ENCODE measurements at places on chromosomes 2 and 18.

DNA sequence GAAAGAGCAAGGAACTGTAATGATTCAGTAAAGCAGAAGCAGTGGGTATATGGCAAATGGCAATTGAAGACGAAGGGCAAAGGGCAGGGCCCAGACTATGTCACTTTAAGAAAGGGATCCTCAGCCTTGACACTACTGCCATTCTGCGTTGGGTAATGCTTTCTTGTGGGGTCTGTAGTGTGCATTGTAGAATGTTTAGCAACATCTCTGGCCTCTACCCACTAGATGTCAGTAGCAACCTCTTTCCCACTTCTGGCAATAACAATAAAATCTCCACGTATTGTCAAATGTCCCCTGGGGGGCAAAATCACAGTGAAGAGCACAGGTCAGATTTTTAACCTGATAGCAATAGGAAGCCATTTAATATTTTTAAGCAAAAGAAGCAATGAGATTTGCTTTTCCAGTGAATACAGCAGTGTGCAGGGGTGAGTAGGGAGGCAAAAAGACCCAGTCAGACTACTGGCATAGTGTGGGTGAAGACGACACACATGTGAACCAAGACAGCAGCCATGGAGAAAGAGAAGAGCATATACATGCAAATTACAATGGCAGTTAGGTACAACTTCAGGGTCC, 209.5 kb downstream of the DYM start:
- DNase-seq = no peak

- DNase-seq = no peak
Observed at GRCh38 chr2:156456616-156457015, 20.4 kb downstream of the GPD2 start.

- no peak for DNase-seq
Observed at GRCh38 chr2:161335626-161336025, 27.4 kb downstream of the PSMD14 start.

DNA sequence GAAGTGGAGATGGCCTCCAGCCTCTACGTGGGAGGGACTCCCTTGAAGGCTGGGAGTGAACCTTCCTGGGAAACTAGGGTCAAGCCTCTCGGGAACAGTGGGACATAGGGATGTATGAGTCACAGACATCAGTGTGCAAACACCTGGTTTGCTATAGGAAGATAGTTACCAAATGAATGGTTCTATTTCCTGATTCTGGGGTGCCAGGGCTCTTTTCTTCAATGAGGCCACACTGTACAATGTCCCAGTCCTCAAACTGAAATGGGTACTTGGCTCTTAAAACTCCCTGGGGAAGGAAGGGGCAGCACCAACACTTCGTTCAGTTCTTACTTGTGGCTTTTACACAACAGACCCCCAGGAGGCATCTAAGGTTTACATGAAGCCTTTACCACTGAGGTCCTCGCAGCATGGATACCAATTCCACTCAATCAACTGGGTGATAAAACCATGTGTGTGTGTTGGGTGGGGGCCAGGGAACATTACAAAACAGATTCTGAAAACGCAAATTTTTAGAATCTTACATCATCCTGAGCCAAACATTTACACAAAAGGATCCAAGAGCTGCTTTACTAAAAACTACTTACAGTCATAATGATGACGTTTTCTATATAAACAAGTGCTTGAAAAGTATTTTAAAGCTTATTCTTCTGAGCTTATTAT, 10.4 kb downstream of the ERFE start:
- DNase-seq = peak; percentile 50

GRCh38 chr2:20486571-20486970, 39.7 kb downstream of the RHOB start:
- no peak for DNase-seq

DNA sequence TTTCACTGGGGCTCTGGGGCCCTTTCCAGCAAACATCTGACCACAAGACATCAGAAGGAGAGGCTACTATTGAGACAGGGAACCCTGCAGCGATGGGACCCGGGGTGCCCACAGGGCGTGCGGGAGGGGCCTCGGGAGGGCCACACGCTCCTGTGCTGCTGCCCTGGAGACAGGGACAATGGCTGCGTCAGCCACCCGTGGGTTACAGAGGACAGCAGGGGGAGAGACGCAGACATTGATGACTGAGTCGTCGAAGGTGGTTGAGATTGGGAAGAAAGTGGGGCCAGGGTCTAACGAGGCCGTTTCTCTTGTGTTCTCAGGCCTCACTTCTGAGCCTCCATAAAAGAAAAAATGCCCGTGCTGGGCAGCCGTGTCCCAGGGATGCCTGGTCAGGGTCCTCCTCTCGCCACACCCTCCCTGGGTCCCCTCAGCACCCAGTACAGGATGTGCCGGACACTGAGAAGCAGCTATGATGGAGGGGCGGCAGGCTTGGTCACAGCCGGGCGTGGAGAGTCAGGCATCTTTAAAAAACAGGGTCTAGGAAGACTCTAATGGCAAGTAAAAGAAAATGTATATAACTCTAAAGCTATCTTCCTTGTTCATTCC, 73.9 kb downstream of the NDUFA10 start:
- DNase-seq = no peak

GRCh38 chr18:69358212-69358895, 42.3 kb upstream of the DOK6 start:
- no peak for DNase-seq

DNA sequence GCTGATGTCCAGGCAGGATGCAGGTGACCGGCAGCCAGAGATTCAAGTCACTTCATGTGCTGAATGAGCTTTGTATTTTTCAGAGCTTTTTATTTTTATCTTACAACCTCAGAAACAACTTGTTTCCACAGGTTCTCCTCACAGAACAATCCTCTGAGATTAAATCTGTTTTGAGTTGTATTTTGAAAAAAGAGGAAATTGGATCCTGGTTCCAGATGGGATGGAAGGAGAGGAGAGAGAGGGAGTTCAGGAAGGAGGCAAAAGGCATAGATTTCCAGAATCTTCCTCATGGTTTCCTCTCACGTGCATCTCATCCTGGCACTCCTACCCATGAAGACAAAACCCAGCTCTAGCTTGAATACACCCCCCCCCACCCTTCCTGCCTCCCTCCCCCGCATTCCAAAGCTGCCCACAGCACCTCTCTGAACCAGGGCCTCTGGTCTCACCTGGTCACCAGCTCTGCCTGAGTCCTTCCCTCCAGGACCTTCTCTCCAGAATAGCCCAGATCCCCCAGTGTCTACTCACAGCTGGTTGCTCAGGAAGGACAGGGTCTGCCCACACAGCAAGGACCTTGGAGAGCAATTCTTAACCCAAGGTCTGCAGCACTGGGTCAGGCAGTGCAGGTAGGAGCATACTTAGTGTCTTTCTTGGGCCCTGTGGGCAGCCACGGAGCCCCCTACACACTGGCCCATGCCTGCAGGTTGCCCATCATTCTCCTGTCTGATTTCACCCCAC, 104.7 kb downstream of the ZFP36L2 start:
- DNase-seq = no peak

GRCh38 chr18:38619129-38619528, 1053.5 kb upstream of the CELF4 start:
- DNase-seq = no peak

DNA sequence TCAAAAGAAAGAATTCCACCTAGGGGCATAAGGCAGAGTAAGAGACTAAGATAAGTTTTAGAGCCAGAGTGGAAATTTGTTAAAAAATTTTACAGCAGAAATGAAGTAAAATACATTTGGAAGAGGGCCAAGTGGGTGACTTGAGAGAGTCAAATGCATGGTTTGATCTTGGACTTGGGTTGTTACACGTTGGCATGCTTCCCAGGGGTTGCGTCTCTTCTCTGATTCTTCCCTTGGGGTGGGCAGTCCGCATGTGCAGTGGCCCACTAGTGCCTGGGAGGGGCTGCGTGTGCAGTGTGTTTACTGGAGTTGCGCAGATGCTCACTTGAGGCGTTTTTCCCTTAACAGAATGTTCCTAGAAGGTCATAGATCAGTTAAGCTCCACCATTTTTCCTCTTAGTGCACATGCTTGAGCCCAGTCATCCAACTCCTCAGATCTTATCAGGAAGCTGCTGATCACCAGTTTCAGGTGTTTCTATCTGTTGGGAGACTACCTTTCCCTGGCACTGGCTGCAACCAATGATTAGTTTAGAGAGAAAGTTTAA, 13.1 kb downstream of the SEH1L start:
- no peak for DNase-seq

- no peak for DNase-seq
Observed at GRCh38 chr18:37321582-37322491, 243.8 kb downstream of the CELF4 start.

DNA sequence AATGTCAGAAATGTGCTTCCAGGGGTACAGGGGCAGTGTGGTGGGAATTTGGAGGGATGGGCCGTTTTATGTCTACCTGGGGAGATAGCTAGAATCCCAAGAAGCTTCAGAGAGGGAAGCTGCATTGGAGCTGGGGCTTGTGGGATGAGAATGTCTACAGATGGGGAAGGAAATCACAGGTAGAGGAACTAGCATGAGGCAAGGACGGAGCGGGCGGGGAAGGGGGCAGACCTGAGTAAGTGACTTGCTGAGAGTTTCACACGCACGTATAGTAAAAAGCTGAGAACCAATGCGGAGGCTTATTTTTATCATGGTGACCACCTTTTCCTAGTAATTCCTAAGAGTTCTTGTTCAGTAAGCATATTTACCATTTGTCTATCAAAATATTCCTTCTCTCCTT, 6.3 kb downstream of the C2orf80 start:
- DNase-seq = no peak

- DNase-seq = no peak
Observed at GRCh38 chr2:128433911-128434550, 115.4 kb upstream of the HS6ST1 start.

- no peak for DNase-seq
Observed at GRCh38 chr18:36899289-36899688, 70.4 kb downstream of the KIAA1328 start.

GRCh38 chr2:145199827-145200706, 680.1 kb upstream of the ZEB2 start:
- DNase-seq = no peak

- no peak for DNase-seq
Observed at GRCh38 chr2:168443818-168444217, 12.3 kb upstream of the CERS6 start.

DNA sequence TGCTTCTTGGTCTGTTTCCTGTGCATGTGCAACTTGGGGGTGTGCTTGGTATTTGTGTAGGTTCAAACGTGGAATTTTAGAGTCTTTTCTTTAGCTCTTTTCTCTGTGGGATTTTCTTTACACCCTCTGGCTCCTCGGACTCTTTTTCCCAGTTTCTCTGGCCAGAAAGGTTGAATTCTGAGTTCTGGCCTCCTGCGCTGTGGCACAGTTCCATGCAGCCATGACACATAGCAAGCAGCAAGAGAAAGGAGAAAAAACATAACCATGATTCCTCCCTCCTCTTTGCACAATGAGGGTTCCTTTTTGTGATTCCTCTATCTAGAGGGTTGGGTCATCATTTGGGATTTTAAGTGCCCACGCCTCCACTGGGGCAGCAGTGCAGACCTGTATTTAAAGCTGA, 33.8 kb downstream of the TMEM182 start:
- DNase-seq = no peak

GRCh38 chr18:26040051-26040656, 50.3 kb downstream of the SS18 start:
- no peak for DNase-seq

DNA sequence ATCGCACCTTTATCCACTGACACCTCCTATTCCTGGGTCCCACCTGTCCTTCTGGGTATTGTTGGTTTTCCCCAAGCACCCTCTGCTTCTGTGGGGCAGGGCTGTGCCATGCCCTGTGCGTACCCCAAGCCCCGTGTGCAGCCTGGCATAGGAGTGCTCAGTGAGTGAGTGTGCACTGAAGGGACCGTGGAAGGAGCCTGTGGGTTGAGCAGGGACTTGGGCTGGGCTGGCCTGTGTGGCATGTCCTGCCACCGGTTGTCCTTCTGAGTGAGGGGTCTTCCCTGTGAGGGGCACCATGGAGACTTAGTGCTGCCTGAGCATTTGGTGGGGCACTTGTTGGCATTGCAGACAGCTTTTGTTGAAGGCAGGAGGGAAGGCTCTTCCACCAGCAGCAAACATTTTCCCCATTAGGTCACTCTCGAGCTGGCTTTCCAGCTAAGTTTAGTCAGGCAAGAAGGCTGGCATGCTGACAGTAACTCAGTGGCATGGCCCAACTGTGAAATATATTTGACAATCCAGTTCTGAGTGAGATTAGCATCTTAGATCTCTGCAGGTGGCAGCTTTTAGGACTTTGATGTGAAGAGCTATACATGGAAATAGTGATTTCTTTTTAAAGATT, 64.7 kb downstream of the LPIN1 start:
- DNase-seq = no peak

- no peak for DNase-seq
Observed at GRCh38 chr2:2992634-2993033, 385.0 kb downstream of the EIPR1 start.

- no peak for DNase-seq
Observed at GRCh38 chr2:72204786-72205503, 57.3 kb upstream of the CYP26B1 start.

- no peak for DNase-seq
Observed at GRCh38 chr18:60411715-60412114, 39.1 kb upstream of the MC4R start.

DNA sequence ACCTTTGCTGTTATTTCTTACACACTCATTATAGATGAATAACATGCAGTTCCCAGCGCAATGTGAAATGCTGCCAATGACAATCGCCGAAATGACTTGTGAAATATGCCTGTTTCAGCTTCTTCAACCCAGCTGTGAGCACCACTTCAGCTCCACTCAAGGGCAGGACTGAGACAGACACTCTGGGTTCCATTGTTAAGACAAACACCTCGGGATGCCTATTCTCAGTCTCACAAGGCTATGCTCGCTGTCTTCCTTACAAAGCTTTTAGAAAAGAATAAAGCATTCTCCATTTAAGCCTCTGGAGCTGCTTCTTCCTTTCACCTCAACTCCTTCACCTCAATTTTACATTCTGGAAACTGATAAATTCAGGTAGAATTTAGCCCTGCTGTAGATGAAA, 4.2 kb downstream of the CBLN2 start:
- DNase-seq = no peak

- DNase-seq = no peak
Observed at GRCh38 chr2:233819884-233820773, 34.2 kb downstream of the HJURP start.

- DNase-seq = no peak
Observed at GRCh38 chr2:191198271-191198670, 46.9 kb upstream of the MYO1B start.

- no peak for DNase-seq
Observed at GRCh38 chr2:113281910-113282746, 3.4 kb upstream of the PAX8 start.

- DNase-seq = no peak
Observed at GRCh38 chr2:237264480-237265219, 149.3 kb downstream of the COL6A3 start.

GRCh38 chr18:45340884-45341283, 274.4 kb upstream of the SLC14A2 start:
- no peak for DNase-seq

Measured in smooth muscle cell of the brain vasculature (primary cell).